ENCODE measurements at places on chromosomes 3 and 15.

- no peak for DNase-seq
Measured at GRCh38 chr15:79467865-79468586, 35.9 kb downstream of the MINAR1 start.

- DNase-seq = no peak
Measured at GRCh38 chr3:1587426-1587825, 494.6 kb downstream of the CNTN6 start.

GRCh38 chr3:65093641-65094040, 405.8 kb upstream of the ADAMTS9 start:
- no peak for DNase-seq

- no peak for DNase-seq
Measured at GRCh38 chr3:45035441-45036301, 9.6 kb downstream of the CLEC3B start.

- no peak for DNase-seq
Measured at GRCh38 chr3:100416176-100416575, 14.8 kb downstream of the LNP1 start.

DNA sequence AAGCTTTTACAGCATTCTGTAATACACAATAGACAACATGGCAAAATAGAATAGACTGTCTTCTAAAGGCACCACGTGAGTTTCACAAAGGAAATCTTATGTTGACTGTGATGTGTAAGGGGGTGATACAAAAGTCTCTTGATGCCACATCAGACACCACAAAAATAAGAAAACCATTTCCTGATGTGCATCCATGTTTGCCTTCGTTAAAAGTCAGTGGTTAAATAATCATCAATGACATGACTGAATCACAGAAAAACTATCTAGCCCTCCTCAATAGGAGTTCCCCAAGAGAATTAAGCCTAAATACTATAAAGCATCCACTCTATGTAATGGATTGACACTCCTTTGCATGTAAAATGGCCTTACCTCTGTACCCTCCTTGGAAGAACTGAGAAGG, 198.6 kb upstream of the SLC2A2 start:
- no peak for DNase-seq

- no peak for DNase-seq
Measured at GRCh38 chr3:13123765-13124164, 50.5 kb upstream of the IQSEC1 start.

- no peak for DNase-seq
Measured at GRCh38 chr3:175511219-175511785, 652.2 kb downstream of the NAALADL2 start.

GRCh38 chr15:29890336-29891095, 68.2 kb upstream of the TJP1 start:
- no peak for DNase-seq

GRCh38 chr3:52722491-52722890, 16.6 kb downstream of the SPCS1 start:
- no peak for DNase-seq

- DNase-seq = peak; percentile 80
Measured at GRCh38 chr15:74174219-74174957, 878 bp downstream of the ISLR start.

DNA sequence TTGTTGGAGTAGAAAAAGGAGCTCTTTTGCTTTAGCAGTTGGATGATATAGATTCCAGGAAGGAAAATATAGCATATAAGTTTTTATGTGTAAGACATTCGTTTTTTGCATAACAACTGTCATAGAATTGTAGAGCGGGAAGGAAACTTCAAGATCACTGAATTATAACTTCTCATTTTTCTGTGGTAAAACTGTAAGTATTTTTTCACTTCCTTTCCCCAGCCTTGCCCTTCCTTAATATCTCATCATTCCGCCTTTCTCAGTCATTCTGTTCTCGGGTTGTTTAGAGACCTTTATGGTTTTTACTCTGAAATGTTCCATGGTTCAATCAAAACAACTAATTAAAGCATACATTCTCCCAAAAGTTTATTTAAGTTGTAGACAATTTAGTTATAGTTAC, 1.1 kb downstream of the EAF2 start:
- no peak for DNase-seq

DNA sequence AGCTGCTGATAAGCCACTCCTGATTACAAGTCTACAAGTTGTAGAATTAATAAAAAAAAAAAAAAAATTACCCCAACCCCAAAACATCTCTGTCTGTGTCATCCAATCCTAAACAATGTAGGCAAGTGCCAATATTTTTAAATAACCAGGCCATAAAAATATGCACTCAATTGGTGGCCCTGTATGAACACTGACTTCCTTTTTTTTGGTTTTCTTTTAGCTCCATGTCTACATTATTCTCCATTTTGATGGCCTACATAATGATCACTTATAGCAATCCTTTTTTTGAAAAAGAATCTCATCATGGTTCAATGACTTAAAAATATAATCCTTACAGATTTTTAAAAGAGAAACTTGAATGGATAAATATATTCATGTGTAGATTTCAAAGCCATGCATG, 72.1 kb downstream of the FOXP1 start:
- no peak for DNase-seq

- DNase-seq = no peak
Measured at GRCh38 chr15:71742964-71743363, 67.4 kb upstream of the NR2E3 start.

GRCh38 chr3:130345487-130346079, at the start of gene COL6A5:
Gene COL6A5 (plus strand): TSS chr3:130345672. CDS start chr3:130373639, 27,967 bp downstream.
- no peak for DNase-seq

DNA sequence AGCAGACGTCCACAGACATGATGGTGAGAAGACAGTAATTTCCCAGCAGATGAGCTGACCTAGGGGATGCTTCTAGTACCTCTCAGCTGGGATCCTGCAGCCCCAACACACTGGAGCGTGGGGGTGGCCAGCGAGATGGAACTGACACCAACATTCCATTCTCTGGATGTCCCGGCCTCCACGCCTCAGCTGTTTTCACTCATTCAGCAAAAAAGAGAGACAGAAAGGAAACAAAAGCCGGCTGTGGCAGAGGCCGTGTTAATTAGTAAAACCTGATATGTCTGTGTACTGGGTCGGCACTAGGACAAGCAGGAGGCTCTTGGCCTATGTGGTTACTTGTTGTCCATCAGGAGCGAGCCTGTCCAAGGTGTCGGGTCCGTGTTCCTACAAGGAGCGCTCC, 82.6 kb upstream of the MYZAP start:
- DNase-seq = no peak

DNA sequence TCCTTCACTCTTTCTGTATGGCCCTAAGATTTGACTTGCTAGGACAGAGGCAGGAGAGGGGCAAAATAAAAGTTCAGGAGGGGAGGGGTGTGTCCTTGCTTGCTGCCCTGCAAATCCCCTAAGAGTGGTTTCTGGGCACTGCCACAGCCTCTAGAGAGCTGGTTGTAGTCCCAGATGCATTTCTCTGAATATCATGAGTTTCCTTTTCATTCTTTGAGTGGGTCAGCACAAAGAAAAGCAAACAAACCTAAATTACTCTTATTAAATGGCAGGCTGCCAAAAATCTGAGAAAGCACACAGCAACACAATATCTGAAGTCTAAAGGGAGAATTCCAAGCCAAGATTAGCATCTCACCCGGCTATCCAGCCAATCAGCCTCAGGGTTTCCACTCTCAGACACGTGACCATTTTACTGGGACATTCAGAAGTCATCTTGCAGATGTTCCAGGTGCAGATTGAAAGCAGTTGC, 919.3 kb downstream of the TUSC7 start:
- no peak for DNase-seq

DNA sequence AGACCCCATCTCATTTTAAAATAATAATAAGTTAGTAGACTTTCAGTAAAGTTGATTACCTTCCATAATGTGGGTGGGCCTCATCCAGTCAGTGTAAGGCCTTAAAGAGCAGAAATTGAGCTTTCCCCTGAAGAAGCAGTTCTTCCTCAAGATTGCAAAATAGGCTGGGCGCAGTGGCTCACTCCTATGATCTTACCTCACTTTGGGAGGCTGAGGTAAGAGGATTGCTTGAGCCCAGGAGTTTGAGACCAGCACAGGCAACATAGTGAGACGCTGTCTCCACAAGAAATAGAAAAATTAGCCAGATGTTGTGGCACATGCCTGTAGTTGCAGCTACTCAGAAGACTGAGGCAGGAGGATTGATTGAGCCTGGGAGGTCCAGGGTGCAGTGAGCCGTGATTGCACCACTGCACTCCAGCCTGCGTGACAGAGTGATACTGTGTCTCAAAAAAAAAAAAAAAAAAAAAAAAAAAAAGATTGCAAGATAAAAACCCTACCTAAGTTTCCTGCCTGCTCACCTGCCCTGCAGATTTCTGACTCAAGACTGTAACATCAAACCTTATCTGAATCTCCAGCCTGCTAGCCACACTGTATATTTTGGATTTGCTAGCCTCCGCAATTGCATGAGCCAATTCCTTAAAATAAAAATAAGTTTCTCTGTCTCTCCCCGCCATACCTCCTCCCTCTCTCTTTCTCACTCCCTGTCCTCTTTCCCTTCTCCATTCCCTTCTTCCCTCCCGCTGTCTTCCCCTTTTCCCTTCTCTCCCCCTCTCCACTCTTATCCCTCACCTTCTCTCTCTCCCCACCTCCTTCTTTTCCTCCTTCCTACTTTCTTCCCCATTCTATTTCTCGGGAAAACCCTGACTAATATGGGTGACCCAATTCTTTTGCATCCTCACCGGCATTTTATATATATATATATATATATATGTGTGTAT, 16.9 kb downstream of the KLHL18 start:
- no peak for DNase-seq

GRCh38 chr15:76904461-76905012, 603 bp downstream of the SCAPER start:
- no peak for DNase-seq

DNA sequence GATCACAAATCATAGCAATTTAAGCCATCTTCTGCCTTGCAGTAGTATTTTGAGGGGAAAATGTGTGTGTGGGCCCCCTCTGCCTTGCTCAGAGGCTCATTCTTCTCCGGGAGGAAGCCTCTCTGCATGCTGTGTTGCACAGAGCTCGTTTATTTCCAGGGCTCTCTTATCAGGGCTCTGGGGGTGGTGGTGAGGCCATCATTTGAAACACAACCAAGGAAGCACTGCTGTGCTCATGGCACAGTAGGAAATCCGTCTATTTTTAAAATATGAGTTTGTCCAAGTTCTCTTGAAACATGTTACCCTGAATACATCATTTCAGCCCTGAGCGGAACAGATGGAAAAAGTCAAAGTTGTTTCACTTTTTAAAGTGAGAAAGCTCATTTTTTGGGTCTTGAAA, 369.0 kb upstream of the CFAP20DC start:
- no peak for DNase-seq

GRCh38 chr3:134970895-134971294, 175.8 kb downstream of the EPHB1 start:
- no peak for DNase-seq

DNA sequence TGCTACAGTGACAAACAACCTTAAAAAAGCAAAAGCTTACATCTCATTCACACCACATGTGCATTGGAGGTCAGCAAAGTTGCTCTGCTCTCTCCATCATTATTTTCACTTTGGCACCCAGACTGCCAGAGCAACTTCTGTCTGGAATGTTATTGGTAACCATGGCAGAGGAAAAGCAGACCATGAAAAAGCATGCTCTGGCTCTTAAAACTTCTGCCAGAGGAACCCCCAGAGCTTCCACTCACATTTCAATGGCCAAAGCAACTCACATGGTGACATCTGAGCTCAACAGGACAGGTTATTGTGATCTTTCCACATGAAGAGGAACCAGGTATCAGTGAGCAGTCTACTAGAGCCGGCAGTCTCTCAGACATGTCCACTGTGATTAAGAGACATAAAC, 21.9 kb upstream of the FRMD5 start:
- DNase-seq = no peak

GRCh38 chr3:15797642-15798303, at the start of gene ANKRD28:
Gene ANKRD28 (minus strand): TSS chr3:15797979. CDS start chr3:15796521, 1,458 bp downstream.
- no peak for DNase-seq

- no peak for DNase-seq
Measured at GRCh38 chr3:60636846-60637245, 614.4 kb downstream of the FHIT start.

DNA sequence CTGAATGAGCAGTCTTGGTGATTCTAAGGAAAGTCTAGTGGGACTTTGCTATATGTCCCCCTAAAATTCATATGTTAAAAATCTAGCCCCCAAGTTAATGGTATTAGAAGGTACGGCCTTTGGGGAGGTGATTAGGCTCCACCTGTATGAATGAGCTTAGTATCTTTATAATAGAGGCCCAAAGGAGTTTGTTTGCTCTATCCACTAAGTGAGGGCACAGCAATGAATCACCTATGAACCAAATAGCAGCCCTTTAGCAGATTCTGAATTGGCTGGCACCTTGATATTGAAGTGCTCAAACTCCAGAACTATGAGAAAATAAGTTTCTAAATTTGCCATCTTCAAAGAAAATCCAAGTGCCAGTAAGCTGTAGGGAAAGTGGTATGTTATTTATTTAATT, 187.9 kb downstream of the SUCNR1 start:
- DNase-seq = no peak

GRCh38 chr3:184186184-184186901, at the start of gene ABCF3:
Gene ABCF3 (plus strand): TSS chr3:184186199. CDS start chr3:184186208, 9 bp downstream.
- no peak for DNase-seq

DNA sequence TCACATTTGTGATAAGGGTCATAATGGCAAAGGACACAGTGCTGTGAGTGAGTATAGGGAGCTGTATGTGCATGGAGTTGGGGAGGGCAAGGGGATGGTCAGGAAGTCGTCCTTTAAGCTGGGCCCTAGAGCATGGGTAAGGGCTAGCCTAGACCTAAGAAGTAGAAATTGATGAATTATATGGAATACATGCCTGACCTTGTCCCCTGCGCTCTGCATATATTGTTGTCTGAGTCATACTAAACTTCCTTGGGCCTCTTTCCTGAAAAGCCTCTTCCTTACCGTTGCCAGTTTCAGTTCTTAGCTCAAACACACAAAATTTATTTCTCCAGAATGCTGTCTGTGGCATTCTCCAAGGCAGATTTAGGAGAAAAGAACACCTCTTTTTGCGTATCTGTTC, 4.6 kb downstream of the SNRK start:
- no peak for DNase-seq

- no peak for DNase-seq
Measured at GRCh38 chr15:66642514-66642913, 59.5 kb upstream of the SMAD6 start.

- no peak for DNase-seq
Measured at GRCh38 chr3:24017305-24017704, 72.2 kb downstream of the NR1D2 start.

DNA sequence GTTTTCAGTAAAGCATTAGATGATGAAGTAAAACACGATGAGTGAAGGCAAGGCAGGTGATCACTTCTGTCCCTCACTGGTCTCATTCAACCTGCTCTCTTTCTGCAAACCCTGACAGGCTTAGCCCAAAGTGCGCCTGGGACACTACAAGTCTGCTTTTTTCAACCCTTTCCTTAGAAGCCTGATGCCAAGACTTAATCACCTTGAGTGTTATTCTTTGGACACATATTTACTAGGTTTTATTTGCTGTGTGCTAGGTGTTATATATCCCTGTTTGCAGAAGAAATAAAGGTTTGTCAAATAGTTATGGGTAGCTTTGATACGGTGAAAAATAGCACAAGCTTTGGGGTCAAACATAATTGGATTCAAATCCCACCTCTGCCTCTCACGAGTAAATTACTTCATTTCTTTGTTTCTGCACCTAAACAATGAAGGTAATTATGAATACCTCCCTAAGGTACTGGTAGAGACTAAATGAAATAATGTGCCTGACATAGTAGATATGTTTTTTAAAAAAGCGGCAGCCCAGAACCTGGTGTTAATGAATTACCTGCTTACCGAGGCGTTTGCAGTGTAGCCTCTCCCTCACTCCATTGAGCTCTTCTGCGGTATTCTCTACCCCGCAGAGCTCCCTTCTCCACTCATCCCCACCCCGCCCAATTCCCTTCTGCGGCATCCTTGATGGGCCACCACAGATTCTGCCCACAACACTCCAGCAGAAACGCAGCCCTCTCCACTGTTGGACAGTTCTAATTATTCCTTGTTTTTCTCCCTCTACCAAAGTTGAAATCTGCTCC, 269.0 kb upstream of the TPM1 start:
- no peak for DNase-seq
